ENCODE measurements at places on chromosomes 1 and 21.

- no peak for DNase-seq
These were observed 71.0 kb downstream of the RD3 start for GRCh38 chr1:211420845-211421454.

DNA sequence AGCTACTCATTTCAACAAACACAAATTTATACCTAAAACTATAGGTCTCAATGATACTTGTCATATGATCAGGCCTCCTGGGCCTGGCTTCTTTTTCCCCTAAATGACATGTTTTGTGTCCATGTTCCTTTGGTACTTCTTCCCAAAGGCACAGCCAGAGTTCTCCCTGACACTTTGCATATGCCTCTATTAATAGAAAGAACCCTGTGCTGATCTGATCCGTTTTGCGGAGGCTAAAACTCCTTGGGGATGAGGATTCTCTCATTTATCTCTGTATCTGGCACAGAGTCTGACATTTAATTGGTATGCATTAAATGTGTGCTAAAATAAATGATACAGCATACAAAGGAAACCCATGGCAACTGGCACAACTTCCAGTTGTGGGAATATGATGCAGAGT lies 11.5 kb downstream of the ATPAF1 start:
- DNase-seq = no peak

GRCh38 chr21:33149181-33149580 lies 79.2 kb downstream of the OLIG1 start:
- peak; percentile 88 for DNase-seq

DNA sequence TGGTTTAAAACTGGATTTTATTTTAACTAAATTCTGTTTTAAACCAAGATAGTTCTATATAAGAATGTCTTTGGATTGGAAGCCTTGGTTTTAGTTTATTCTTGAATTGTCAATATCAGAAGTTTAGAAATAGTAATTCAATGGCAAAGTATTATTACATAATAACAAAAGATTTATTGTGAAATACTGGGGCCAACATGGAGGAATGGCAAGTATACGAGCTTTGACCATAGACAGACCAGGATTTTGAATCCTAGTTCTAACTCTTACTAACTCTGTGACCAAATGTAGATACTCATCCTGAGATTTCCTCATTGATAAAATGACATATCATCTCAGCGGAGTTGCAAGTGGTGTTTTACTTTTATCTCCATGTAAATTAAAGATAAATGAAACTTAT lies 63.3 kb downstream of the CAMSAP2 start:
- no peak for DNase-seq

- DNase-seq = no peak
These were observed 111.6 kb downstream of the ADGRL2 start for GRCh38 chr1:81912383-81912782.

- DNase-seq = no peak
These were observed 491.0 kb downstream of the MATN1 start for GRCh38 chr1:30232288-30232899.

GRCh38 chr1:207328004-207328403 lies 6.5 kb downstream of the CD55 start:
- DNase-seq = no peak

- no peak for DNase-seq
These were observed 126.2 kb upstream of the SERBP1 start for GRCh38 chr1:67556297-67556900.

DNA sequence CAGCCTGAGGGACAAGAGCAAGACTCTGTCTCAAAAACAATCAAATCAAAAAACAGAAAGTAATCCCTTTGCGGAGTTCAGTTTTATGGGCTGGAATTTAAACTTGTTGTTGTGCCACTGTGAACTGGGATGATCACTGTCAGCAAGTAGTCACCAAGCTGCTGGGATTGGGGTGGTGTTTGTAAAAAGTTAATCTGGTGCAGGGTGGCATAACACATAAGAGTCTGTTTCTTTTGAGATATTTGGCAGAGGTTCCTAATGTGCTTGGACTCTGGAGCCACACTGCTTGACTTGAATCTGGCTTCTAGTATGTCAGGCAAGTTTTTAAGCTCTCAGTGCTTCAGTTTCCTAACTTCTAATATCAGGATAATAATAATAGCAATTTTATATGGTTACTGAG lies 6.6 kb downstream of the CLIC4 start:
- no peak for DNase-seq

DNA sequence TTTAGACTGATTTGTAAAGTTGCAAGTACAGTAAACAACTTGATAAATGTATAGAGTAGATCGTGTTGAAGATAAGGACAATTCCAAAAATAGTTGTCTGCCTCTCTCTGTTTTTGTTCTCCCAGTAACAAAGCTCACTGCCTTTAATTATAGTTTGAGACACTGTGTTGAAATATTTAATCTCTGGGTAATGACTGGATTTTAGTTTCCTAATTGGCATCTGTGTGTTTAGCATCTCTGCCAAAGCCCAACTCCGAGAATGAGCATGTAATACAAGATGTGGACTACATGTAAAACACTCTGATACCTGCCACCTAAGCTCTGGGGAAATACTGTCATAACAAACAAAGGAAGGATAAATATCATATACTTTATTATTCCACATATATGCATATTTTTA lies 27.7 kb upstream of the SDE2 start:
- no peak for DNase-seq

GRCh38 chr1:151885479-151885878 lies 23.8 kb downstream of the THEM4 start:
- no peak for DNase-seq

DNA sequence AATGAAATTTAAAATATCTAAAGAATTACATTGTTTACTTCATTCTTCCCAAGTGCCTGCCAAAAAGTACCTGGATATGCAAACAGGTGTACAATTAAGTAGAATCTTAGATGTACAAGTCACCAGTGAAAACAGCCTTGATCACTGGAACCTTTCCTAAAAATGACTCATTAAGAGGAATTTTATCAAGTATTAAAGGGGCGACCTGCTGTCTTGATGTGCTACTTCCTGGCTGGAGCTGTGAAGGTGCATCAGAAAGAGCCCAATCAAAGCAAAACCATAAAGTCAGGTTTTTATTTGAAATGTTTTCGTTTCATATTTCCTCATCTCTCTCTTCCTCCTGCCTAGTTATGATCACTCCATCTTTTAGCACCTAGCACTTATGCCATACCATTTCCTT lies 33.4 kb downstream of the IFI44 start:
- DNase-seq = no peak

- DNase-seq = no peak
These were observed 4.1 kb upstream of the AHCYL1 start for GRCh38 chr1:109980324-109981003.

- no peak for DNase-seq
These were observed 35.5 kb downstream of the SLC26A9 start for GRCh38 chr1:205907794-205908193.

DNA sequence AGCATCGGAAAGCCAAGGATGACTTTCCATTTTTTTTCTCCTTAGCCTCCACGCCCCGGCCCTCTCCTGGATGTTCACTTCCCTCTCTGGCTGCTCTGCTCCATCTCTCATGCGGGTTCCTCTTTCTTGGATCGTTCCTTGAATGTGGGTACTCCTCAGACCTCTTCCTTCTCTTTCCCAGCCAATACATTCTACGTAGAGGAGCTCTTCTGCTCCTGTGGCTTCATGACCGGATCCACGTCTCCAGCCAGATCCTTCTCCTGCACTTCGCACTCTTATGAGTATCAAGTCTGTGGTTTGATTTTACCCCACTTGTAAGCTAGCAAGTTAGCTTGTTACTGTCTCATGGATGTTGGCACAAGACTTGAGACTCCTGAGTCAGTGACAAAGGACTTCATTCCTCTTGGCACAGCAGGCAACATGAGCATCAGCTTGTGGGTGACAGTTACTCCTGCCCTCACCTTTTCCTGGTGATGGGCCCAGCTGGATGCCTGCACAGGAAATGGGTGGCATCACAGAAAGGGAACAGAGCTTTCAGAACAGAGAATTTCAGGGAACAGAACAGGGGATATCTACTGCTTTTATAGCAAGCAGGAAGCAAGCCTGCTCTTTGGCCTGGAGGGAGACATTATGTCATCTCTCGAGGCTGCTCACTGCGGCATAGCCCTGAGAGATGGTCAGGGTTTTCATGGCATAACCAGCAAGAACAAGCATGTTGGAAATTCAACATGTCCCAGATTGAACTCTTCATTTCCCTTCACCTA lies 100.1 kb upstream of the KIF26B start:
- no peak for DNase-seq

DNA sequence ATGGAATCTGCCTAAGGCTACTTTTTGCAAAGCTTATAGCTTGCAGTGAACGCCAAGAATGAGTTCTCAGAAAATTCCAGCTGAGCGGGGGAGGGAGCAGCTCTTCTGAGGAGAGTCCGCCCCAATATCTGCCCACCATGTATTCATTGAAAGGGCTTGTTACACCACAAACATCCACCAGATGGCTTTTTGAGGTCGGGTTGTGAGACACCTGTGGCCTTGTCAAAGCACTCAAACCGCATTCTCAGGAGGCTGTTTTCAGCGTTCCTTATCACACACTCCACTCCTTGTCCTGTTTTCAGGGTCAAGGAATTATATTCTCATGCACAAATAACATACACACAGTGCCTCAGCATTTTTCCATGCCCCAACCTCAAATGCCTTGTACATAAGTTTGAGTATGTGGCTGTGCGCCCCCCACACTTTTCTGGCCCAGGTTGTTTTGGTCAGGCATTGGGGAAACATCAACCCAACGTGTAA lies 3.9 kb upstream of the C4BPB start:
- DNase-seq = peak; percentile 42

- no peak for DNase-seq
These were observed 16.7 kb upstream of the AVPR1B start for GRCh38 chr1:206133751-206134415.

DNA sequence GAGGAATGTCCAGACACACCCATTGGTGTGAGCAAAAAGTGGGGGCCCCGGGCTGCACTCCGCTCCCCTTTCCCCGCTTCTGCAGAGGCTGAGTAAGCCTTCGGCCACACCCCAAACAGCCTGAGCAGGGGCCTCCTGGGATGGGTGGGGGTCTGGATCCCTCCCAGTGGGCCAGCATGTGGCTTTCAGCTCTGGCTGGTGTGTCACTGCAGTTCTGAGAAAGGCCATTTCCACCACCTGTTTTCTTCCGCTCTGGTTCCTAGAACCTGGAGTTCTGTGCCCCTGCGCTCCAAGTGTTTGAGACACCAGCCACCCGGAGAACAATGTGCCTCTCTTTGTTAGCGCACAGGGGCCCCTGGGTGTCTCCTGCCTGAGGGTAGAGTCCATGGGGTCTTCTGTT lies 30.9 kb downstream of the SLC37A1 start:
- DNase-seq = no peak

DNA sequence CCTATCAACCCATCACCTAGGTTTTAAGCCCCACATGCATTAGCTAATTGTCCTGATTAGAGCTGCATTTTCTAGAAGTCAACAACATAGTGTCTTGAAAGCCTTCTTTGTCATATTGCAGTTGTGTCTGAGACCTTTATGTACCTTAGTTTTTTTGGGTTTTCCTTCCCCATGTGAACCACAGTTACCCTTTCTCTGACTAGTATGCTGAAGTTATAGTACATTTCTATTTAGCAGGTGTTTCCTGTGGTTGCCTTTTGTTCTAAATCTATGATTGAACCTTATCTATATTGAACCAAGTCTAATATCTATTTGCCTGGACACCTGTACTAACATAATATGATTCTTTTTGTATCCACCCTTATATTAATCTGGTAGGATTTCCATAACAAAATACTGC lies 135.6 kb downstream of the ST6GALNAC3 start:
- DNase-seq = no peak

GRCh38 chr1:53190210-53190611 lies 6.4 kb upstream of the CPT2 start:
- DNase-seq = no peak

DNA sequence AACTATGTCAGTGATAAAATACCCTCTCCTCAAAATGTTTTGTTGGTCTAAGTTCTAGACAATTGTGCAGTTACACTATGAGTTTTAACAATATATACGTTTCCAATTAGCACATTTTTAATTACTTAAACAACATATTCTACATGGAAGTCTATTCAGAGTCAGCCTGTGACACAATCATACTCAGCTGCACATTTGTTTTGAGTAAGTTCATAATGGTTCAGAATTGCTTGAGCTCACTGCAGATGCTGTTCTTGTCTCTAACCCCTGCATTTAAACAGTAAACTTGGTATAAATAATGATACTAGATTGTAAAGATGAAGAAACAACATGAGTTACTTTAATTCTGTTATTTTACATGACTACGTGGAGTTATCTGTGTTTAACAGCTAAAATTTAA lies 30.6 kb downstream of the CDKN2C start:
- no peak for DNase-seq

- DNase-seq = no peak
These were observed 45.3 kb downstream of the TTC39A start for GRCh38 chr1:51285055-51285454.

GRCh38 chr1:229027622-229028182 lies 243.2 kb upstream of the RAB4A start:
- peak; percentile 82 for DNase-seq

GRCh38 chr1:78351551-78352216 lies 139.1 kb upstream of the PTGFR start:
- no peak for DNase-seq

DNA sequence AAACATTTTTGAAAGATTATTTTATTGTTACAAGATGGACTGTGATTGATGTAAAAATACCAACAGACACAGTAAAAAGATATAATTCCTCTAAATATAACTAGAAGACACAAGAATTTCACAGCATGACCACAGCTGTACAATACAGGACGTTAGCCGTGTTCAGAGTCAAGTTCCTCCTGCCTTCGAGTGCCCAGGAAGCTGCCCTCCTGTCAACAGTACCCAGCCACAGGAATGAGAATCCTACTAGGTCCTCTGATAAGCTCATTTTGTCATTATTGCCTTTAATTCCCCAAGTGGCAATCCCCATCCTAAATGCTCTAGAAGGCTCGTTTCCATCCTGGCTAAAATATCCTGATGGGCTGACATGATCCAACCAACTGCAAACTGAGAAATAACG lies 16.4 kb upstream of the CAPN2 start:
- DNase-seq = no peak

DNA sequence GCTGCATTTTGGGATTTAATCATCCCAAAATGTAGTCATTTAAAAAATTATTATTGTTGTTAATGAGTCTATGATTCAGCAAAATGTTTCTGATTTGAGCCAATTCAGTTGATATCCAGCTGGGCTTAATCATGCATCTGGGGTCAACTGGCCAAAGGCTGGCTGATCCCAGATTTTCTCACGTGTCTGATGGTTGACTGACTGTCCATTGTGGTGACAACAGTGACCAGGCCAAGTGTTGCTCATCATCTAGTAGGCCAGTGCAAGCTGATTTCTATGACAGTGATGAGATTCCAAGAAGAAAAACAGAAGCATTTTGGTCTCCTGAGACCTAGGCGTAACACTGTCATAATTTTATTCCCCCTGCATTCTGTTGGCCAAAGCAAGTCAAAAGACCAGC lies 80.1 kb upstream of the ZC3H11B start:
- no peak for DNase-seq

- DNase-seq = no peak
These were observed 21.8 kb downstream of the KDM4A start for GRCh38 chr1:43671626-43672330.

GRCh38 chr1:37149296-37149695 lies 115.0 kb upstream of the GRIK3 start:
- DNase-seq = peak; percentile 53
